Stimulated activated CD8-positive, alpha-beta memory T cell treated with anti-CD3 and anti-CD28 coated beads, Interleukin-15, amount 100 ng/mL, for 48 hours (primary cell): ENCODE measurements at places on chromosomes 6 and 20.

- DNase-seq = no peak
Measured at GRCh38 chr6:116059713-116060571, 749 bp downstream of the FRK start.

DNA sequence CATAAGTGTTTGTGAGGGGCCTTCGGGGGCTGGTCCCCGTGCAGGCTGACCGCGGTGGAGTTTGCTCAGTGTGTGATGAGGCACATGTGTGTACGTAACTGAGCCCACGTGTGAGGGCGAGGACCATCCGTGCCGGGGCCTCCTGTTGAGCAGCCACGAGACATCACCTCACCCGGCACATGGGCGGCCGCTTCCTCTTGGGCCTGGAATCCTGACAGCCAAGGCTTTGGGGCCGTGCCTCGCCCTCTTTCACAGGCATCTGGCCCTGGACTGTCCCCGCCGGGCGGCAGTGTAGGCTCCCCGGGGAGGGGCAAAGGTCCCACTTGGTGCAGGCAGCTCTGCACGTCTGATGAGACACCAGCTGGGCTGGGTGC, 202.3 kb downstream of the DLL1 start:
- DNase-seq = no peak

DNA sequence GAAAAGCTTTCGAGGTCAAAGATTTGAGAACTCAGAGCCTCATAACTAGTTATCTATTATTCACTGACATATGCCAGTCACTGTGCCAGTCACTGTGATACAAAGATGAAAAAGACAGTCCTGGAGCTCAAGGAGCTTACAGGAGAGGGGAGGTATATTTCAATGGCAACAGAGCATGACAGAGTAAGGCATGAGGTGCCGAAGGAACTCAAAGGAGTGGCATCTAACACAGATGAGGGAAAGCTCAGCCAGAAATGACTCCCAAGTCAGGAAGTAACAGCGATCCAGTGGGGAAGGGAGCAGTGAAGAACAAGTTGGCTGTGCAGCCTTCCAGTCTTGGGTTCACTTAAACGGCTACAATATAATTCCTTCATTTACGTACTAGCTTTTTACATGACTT, 46.6 kb downstream of the DTNBP1 start:
- DNase-seq = no peak

DNA sequence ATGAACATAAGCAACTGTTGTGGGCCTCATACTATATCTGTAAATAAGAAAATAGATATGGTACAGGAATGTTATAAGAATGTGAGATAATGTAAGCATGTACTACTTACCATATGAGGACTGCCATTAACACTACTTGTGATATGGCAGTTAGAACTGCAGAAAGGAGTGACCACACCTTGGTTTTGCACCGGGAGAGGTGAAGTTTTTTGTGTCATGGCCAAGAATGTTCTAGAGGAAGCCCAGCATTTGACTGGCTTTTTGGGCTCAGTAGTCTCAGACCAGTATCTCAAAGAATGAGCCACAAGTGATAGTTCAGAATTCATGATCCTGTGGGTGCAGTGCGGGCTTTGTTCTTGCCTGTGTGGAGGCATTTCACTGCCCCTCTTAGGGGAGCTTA, 123.5 kb downstream of the CLIC5 start:
- no peak for DNase-seq

- no peak for DNase-seq
Measured at GRCh38 chr20:9474835-9475415, 39.5 kb upstream of the LAMP5 start.

- DNase-seq = peak; percentile 59
Measured at GRCh38 chr6:16332175-16332542, 93.8 kb downstream of the GMPR start.

- DNase-seq = no peak
Measured at GRCh38 chr6:84718038-84718955, 46.1 kb downstream of the TBX18 start.

DNA sequence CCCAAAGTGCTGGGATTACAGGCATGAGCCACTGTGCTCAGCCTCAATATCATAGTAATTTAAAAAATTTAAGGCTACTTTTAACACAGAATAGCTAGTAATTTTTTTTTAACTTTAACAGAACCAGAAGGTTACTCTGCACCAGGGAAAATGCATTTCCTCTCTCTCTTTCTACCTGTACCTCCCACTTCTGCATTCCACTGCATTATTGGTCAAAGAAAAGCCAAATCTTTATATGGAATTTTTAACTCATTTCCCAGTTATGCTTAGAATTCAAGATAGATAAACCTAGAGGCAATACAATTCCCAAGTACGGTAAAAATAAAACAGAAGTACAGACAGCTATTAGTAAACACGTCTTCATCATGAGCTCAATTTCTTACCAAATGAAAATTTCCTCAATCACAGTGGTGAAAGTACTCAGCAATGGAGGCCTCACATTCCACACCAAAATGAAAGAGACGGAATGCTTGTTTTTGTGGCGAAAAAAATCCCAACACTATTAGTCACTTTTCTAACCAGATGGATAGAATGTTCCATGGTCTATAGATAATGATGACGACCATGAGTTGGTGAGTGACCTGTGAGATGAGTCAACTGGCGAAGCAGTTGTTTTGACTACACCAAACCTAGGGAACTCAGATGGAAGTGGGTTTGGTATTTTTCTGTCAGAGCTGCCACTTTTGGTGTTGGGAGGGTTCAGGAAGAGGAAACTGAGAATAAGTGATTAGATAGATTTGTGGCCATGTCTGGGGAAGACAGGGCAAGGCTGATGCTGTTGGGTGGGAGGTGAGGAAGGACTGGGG, 104.7 kb upstream of the SGK1 start:
- no peak for DNase-seq

GRCh38 chr20:47676912-47677634, 108.2 kb downstream of the SULF2 start:
- DNase-seq = no peak

DNA sequence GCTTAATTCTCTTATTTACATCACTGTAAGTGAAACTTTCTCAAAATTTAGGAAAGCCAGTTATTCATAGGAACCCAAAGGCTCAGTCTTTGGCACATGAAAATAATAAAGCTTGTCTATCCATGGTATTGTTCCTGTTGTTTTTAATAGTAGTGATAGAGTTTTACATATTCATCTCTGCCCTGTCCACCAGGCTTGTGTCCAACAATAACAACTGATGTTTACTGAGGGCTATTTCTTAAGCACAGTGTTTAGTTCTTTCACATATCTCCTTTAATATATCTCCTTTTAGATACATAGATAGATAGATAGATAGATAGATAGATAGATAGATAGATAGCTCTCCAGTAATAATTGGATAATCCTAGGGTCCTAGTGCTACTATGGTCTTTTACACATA, 34.2 kb downstream of the FOXQ1 start:
- DNase-seq = no peak

- no peak for DNase-seq
Measured at GRCh38 chr6:88378639-88379038, 212.5 kb upstream of the CNR1 start.

- no peak for DNase-seq
Measured at GRCh38 chr6:131924881-131925474, 26.2 kb downstream of the CCN2 start.

DNA sequence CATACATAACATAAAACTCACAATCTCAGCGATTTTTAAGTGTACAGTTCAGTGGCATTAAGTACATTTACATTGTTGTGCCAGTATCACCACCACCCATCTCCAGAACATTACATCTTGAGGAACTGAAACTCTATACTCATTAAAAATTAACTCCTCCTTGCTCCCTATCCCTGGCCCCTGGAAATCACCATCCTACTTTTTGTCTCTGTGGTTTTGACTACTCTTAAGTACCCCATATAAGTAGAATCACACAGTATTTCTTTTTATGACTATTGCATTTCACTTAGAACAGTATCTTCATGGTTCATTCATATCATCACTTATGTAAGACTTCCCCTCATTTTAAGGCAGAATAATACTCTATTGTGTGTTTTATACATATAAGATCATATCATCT, 1108.1 kb downstream of the GRIK2 start:
- DNase-seq = no peak

- DNase-seq = no peak
Measured at GRCh38 chr6:157514659-157515496, 133.9 kb downstream of the ZDHHC14 start.

DNA sequence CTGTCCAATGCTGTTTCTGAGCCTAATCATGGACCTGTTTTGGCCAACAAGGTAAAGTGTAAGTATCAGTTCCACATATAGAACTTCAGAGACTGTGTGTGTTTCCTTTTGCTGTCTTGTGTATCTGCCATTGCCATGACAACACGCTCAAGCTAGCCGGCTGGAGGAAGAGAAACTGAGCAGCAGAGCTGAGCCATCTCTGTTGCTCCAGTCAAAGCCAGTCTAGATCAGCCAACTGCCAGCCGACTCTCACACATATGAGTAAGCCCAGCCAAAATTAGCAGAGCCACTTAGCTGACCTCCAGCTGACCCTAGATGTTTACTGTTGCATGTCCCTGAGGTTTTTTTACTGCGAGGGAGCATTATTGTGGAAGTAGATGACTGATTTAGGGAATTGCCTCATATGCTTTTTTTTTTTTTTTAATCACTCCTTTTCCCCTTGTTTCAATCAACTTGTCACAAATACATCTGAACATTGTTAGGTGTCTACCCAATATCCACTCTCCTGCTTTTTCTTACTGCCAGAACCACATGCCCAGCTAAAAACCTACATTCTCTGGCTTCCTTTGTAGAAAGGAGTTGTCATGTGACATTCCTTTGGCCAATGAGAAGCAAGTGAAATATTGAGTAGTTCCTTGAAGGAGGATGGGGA, 304.3 kb upstream of the SUPT3H start:
- peak; percentile 54 for DNase-seq

GRCh38 chr6:195861-196360, 96.4 kb upstream of the DUSP22 start:
- DNase-seq = peak; percentile 44

DNA sequence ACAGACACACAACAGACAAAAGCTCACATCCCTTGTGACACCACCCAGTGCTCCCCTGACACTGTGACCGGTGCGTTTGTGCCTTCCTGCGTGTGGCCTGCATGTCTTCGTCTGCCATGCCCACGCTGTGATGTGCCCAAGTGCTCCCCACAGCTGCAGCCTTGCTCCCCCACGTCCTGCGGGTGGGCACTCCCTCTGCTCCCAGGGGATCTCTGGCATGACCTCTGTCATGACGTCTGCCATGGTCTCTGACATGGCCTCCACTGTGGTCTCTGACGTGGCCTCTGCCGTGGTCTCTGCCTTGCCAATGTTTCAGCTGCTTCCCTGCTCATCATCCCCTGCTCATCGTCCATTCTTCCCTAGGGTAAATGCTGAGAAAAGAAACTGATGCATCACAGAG, 200.9 kb downstream of the DLL1 start:
- DNase-seq = no peak

- no peak for DNase-seq
Measured at GRCh38 chr6:139763468-139764210, 389.2 kb upstream of the CITED2 start.

- DNase-seq = no peak
Measured at GRCh38 chr6:4466769-4467480, 309.3 kb upstream of the CDYL start.

- no peak for DNase-seq
Measured at GRCh38 chr6:132961610-132962009, 147.2 kb downstream of the RPS12 start.

DNA sequence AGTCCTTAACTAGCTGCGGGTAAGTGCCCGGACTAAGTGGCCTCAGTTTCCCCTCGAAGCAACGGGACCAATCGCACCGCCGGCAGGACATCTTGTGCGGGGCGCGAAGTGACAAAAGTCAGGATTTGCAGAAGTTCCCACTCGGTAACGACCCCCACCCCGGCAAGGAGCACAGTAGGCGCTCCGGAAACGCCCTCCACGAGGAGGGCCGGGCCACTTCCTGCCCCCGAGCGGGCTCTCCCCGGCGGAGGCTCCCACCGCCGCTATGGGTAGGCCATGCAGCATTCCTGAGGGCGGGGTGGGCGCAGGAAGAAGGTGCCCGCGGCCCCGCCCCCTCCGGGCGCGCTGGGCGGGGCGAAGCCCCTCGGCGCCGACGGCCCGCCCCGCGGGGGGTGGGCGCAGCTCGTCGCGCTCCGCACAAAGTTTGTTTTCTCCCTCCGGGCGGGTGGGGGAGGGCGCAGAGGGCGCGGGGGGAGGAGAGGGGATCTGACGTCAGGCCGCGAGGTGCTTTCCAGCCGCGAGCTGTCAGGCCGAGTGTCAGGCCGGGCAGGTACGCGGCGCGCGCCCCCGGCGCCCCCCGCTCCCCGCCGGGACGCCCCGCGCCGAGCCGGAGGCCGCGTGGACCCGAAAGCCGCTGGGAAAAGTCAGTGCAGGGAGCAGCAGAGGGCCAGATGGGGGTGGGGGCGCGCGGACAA, at the start of gene TGIF2:
Gene TGIF2 (plus strand): TSS at position 495 of the 695 bp plus-strand sequence. CDS start 5,178 bp downstream, outside the sequence.
- DNase-seq = peak; percentile 88

- no peak for DNase-seq
Measured at GRCh38 chr6:154161689-154162088, 122.6 kb downstream of the OPRM1 start.

DNA sequence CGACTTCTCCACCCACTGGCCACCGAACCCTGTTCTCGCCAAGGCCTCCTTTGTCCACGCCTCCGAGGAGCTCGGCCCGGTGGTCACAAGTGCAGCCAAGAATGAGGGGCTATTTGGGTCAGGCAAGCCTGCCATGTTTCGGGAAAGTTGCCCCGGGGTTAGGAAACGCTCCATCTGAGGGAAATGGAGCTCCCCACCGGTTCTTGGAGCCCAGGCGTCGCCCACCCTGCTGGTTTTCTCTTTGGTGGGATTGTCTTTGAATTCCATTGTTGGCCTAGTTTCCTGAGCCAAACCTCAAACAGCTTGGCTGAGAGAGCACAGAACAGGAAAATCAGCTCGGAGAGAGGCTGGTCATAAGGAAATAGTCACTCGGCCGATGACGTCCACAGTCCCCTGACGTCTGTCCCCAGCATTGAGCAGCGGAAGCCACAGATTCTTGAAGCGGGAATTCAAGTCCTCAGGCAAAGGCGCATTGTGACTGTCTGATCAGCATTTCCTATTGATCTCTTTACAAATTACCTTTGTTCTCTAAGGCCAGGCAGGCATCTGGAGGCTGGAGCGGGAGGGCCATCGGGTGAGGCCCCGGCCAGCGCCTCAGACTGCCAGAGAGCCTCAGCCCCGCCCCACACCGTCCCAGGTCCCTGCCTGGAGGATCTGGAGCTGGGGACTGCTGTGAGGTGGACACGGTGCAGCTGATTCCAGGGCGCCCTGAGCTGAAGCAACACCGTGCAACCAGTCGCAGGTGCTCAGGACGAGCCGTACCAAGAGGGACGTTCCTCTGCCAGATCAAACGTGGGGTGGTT, 138.6 kb downstream of the DLL1 start:
- no peak for DNase-seq
